ENCODE measurements at places on chromosomes 12 and 14. TPM values are rescaled to one million over a fixed set of nuclear protein-coding genes. Genes with fewer than 3 reads are reported as not detected.

The GARIN6 gene
- not detected for polyA plus RNA-seq

The KNTC1 gene
- 20.7 TPM for polyA plus RNA-seq

The CELA1 gene
- polyA plus RNA-seq, result not detected

The MBIP gene
- polyA plus RNA-seq, result 22.1 TPM

The RIPK3 gene
- 2.1 TPM for polyA plus RNA-seq

The TBX5 gene
- polyA plus RNA-seq, result 0.43 TPM

The B3GNT4 gene
- polyA plus RNA-seq, result 0.59 TPM

The NXPH4 gene
- polyA plus RNA-seq, result 2.7 TPM

The CDH24 gene
- 4.0 TPM for polyA plus RNA-seq

The PLCZ1 gene
- polyA plus RNA-seq, result not detected

The IL31 gene
- not detected for polyA plus RNA-seq

The MGAT4C gene
- polyA plus RNA-seq, result 0.45 TPM

The TAC3 gene
- not detected for polyA plus RNA-seq

The FGF6 gene
- polyA plus RNA-seq, result 28.9 TPM

The CHMP4A gene
- 37.6 TPM for polyA plus RNA-seq

The CRIP1 gene
- polyA plus RNA-seq, result 36.2 TPM

The PTCSC3 gene
- not detected for polyA plus RNA-seq

The FOXG1 gene
- not detected for polyA plus RNA-seq

The SDR9C7 gene
- 0.36 TPM for polyA plus RNA-seq

The CPNE8 gene
- polyA plus RNA-seq, result 7.2 TPM

The DTX3 gene
- 21.8 TPM for polyA plus RNA-seq

The CBLN3 gene
- polyA plus RNA-seq, result 2.6 TPM
